ENCODE measurements at places on chromosomes 6 and 20.

- no peak for DNase-seq
These were observed 26.8 kb upstream of the UBE2J1 start for GRCh38 chr6:89379281-89379680.

GRCh38 chr6:134034478-134034877 is 17.9 kb downstream of the SLC2A12 start:
- DNase-seq, result no peak

GRCh38 chr6:156585859-156586258 is 191.3 kb upstream of the ARID1B start:
- no peak for DNase-seq

DNA sequence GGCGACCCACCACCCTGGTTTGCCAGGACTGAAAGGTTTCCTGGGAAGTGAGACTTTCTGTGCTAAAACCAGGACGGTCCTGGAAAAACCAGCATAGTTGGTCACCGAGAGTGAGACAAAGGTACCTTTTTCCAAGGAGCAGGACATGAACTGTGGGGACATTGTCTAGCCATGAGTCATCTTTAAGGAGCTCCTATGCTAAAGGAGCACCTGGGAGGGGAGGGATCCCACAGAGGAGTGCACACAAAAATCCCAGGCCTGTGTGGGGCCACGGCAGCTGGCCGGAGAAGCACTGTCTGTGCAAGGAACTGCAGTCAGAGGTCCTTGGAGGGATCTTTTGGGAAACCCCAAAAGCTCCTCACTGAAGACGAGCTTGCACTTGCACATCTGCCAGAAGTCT is 109.1 kb upstream of the PLEKHG1 start:
- no peak for DNase-seq

DNA sequence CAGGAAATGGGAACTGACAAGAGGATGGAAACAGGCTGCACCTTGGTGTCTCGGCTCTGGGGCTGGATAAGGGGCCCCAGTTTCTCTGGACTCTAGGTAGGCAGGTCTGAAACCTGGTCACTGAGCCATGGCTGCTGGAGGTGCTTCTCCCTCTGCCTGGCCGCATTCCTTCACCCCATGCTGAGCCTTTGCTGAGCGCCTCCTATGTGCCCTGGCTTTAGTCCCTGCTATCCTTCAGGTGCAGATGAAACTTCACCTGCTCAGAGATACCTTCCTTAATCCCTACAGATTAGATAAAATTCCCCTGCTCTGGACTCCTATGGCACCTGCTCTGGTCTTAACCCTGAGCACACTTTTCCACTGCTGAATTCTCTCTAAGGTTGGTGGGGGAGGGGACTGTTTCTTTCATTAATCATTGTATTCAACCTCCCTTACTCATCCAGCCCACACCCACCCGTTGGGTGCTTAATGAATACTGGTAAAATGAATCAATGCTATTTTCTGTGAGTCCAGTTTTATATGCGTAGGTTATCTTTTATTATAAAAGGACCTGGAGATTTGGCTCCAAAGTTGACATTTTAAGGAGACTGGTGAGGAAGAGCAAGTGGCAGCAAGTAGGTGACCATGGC is 19.3 kb downstream of the MYLK4 start:
- DNase-seq, result no peak

GRCh38 chr6:101912311-101912710 is 518.8 kb downstream of the GRIK2 start:
- no peak for DNase-seq

DNA sequence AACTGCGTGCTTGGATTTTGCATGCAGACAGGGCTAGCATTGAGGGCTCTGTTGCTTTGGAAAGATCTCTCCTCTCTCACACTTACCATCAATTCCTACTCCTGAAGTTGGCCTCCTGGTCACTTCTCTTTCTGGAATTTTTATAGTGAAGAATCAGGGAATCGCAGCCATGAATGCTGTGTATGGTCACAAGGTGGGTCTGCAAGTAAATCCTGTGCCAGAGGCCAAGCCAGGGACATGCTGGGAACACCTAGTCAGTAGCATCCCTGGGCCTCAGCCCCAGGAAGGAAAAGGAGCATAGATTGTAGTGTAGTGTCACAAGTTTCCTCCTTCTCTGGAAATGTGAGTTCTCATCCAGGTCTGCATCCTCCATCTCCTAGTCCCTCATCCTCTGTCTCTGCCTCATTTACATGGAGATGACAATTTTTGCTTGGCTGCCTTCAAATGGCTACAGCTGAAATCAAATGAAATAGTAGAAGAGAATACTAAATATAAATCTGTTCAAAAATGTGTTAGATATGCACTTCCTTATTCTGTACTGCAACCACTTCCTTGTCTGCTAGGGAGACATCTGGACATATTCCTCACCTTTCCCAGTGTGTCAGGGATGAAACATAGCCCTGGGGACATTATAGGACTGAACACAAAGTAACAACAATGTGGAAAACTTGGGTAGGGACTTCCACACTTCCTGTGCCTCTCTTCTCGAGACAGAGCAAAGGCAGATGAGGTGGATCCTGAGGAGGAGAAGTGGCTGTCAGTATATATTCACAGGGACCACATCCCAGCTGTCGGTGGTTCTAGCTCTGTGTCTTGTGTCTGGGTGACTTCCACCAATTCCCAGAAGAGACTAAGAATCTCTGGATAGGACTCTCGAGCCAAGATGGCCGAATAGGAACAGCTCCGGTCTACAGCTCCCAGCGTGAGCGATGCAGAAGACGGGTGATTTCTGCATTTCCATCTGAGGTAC is 17.0 kb downstream of the CST9 start:
- no peak for DNase-seq

DNA sequence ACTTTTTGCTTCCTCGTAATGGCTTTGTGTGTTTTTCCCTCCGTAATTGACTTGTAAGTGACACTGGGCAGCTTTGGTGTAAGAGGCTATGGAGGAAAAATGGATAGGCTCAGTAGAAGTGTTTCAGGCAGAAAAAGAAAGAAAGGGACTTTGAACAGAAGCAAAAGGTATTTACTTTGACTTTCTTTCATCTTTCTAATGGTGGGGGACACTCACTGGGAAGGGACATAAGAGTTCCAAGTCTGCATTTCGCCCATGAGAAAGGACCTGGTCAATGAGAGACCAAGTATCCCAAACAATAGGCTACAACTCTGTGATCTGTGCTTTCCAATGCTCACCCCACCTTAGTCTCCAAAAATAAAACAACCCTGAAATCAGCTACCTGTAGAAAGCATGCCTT is 41.6 kb downstream of the NOX3 start:
- DNase-seq, result no peak

DNA sequence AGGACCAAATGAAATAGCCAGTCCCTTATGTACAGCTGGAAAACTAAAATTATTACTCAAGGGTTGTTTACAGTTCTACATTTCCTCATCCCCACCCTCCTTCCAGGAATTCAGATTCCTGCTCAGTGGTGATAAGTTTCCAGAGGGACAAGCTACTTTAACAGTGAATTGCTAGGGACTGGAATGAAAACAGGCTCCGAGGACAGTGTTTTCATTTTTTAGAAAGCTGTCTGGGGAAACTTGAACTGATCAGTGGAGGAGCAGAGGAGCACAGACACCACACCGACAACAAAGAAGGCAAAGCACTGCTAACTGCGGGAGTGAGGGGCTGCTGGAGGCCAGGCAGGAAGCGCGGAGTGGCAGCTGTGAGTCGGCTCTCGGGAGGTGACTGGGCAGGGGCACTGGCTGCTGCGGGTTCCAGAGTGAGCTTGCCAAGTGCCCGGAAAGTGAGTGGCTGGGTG is 322.2 kb downstream of the ESR1 start:
- no peak for DNase-seq

GRCh38 chr20:59939052-59939878 is 840 bp downstream of the PPP1R3D start:
- DNase-seq, result peak; percentile 33

DNA sequence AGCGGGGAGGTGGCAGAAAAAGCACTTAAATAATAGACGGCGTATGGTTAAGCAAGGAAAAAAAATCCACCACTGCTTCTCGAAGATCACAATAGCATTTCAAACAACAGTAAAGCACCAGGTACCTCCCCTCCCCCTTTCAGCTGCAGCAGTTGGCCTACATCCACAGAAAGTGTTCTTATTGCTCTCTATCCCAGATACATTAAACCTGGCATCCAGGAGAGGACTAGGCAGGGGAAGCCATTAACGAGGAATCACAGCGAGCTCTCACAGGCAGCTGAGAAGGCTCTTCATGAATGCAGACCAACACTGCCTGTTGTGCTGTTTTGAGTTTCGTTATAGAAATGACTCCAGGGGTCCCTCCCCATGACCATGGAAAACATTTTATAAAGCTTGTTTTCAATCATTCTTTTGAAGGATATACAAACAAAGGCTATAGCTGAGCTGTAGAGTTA is 11.8 kb downstream of the FYN start:
- DNase-seq, result no peak

GRCh38 chr20:15911581-15911980 is 661.7 kb downstream of the KIF16B start:
- DNase-seq, result no peak

DNA sequence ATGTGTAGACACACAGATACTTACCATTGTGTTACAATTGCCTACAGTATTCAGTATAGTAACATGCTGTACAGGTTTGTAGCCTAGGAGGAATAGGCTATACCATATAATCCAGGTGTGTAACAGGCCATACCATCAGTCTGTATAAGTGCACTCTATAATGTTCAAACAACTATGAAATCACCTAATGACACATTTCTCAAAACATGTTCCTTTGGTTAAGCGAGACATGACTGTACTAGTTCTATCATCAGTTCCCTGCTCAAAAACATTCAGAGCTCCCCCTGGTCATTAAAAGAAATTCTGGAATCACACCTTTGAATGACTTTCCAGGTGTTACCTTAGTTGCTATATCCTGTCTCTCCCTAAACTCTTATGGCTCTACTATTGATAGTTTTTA is 70.4 kb upstream of the SLC2A12 start:
- no peak for DNase-seq
